Cerebellum (tissue), 4 donors: ENCODE measurements at places on chromosomes 12 and 14.

GRCh38 chr14:100084591-100084990 is 19.4 kb downstream of the EVL start:
- no peak for DNase-seq

- no peak for DNase-seq
These were observed 86.4 kb upstream of the NTF3 start for GRCh38 chr12:5345534-5345933.

GRCh38 chr12:3977621-3978020 is 104.4 kb upstream of the PARP11 start:
- DNase-seq: no peak

DNA sequence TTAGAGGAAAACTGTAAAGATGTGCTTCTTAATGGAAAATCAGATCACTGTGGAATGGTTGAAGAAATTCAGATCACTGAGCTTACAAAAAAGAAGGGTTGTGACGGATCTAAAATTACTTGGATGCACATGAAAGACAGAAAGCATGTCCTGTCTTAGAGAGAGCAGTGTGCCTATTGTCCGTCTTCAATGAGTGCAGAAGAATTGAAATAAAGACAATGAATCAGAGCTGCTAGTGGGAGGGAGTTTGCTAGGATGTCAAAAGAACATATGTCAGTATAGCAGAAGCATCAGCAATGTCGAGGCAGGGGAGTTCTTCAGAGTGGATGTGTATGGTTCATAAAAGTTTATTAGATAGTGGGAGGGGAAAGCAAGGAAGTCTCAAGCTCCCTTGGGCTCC is 172.7 kb downstream of the SYNE2 start:
- no peak for DNase-seq

DNA sequence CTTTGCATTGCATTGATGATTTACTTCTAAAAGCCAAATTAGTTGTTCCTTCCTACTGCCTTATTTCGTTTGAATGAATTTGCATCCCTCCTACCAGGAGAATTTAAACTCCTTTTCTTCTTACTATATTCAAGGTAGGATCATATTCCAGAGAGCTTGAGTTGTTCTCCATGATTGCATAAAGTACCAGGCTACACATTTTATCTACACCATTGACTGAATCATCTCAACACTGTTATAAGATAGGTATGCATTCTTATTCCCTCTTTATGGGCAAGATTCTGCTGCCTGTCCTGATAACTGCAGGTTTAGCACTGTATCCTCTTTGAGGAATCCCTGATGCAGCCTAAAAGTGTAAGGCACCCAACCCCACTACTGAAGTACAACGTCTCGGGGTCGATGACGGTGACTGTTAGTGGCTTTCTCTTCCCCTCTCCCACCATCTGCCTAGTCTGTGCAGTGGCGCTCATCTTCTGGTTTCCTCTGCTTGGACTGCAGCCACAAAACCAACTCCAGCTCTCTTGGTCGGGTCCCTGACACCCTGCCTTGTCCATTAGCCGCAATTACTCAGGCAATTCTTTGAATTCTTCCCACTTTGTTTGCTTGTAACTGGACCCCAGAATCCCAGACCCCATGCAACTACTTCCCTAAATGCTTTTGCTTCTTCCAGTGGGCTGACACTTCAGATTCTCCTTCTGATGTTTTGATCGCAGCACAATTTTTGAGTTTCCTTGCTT is 44.4 kb upstream of the STXBP6 start:
- DNase-seq: no peak

- no peak for DNase-seq
These were observed 109.1 kb upstream of the BCAT1 start for GRCh38 chr12:25058012-25058411.

- DNase-seq: no peak
These were observed 77.9 kb downstream of the ST8SIA1 start for GRCh38 chr12:22256605-22257004.

DNA sequence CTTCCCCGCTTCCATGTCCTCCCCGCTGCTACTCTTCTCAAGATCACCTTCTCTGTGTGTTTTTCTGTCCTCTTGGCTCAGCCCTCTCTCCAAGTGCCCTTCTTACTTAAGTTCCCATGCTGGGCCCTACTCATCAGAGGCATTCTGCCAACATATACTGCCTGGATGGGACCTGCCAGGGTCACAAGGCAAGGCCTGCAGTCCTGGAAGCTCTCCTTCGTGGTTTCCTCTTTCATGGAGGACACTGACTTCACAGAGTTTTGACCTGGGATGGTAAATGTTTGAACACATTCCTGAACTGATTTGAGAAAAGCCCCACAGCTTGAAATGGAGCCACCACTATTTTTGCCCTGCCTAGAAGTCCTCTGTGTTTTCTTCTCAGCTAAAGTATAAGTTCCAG is 140.9 kb downstream of the TMEM30B start:
- DNase-seq: no peak
